ENCODE measurements at places on chromosomes 5 and 9. TPM values are rescaled to one million over a fixed set of nuclear protein-coding genes. Genes with fewer than 3 reads are reported as not detected.

EFNA5 gene
- 158 TPM for total RNA-seq

HAND1 gene
- total RNA-seq = 0.47 TPM

DNA sequence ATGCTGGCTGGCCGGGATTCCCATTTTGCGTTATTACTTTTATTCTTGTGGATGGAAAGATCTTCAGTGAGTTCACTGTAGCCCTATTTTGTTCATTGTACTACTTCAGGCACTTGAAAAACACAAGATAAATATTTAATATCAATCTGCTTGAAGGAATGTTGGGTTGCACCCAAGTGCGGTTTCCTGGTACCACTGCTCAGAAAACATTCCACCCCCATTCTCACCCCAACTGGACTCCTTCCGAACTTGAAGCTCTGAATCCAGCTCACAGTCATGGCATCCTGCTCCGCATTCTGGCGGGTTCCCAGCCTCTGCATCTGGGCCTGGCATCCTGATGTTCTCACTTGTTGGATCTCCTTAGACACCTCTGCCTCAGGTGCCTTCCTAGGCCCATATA is 103.2 kb downstream of the CFAP90 start:
- DNase-seq = no peak

DNA sequence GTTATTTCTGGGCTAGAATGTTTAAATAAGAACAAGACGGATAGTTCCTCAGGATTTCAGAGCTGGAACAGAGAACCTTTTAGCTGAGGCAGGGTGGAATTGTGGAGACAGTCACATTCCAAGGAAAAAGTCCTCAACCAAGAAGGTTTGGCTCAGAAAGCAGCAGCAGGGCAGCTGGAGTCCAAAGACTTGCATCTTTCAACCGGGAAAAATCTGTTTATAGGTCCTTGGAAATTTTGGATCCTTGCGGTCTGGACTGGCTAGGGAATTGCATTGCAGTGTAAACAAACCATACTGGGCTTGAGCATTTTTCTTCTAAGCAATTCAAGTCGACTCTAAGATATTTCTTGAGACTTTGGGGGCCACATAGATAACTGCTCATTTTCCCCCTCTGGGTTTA is 40.8 kb upstream of the HMHB1 start:
- no peak for DNase-seq
